Esophagus squamous epithelium (tissue), 5 donors: ENCODE measurements at places on chromosomes 4 and X.

GRCh38 chr4:113290666-113291065 lies 241.2 kb downstream of the ANK2 start:
- no peak for DNase-seq

DNA sequence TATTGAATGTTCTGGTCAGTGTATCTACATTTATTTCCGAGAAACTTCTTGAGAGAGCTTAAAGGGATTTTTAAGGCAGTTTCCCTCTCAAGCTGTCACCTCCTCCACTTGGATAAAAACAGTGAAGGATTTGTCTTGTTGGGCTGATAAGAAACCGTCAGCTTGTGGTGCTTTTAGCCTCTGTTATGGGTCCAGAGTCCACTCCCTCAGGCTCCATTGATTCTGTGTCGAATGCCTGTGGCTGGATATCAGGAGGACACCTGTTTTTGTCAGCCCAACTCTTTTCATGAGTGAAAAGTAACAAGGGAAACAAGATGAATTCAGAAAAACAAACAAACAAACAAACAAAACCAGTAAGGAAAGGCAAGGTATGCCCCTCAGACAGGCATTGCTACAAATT lies 12.4 kb downstream of the CLCN4 start:
- no peak for DNase-seq

DNA sequence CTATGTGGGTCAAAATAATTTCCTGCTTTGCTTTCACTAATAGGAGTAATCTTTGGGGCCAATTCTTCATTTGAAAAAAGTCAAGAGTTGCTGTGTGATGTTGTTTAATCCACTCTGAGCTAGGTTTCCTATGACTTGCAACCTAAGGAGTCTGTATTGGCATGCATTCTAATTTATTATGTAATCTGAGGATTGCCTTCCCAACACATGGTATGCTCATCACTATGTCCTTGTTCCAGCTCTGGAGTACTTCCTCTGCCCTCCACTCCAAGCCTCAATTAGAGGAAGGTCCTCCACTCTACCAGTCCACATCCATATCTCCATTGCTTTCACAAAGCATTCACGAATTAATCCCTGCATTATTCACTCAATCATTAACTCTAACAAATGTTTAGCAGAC lies 56.1 kb downstream of the PPP3CA start:
- no peak for DNase-seq

DNA sequence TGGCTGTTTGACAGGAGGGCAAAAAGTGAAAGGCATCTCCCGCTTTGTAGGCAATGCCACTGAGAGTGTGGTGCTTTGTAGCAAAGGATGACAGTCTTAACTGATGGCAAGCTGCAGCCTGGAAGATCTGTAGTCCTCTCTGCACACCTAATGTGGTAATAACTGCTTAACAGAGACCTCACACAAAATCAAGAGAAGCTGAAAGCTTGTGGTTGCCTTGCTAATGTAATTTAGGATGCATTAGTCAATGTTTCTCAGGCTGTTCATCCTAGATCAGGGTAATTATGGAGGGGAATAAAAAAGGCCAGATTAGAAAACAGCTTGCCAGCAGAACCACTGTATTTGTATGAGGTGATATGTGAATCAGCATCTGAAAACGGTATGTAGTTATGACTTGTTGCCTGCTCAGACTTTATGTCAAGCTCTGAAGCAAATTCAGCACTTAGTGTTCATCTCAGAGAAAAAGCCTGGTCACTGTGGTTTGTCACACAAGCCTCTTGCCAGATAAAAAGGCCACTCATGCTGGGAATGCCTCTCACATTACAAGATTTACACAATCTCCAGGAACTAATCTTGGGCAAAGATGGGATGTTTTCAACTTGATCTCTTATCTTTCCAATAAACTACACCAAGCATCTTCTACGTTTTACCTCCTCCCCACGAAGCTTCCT lies 130.8 kb downstream of the ENOX2 start:
- no peak for DNase-seq

- DNase-seq: no peak
These were observed 170.5 kb upstream of the EMCN start for GRCh38 chr4:100688368-100688767.

- no peak for DNase-seq
These were observed 44.9 kb upstream of the GUCY1B1 start for GRCh38 chr4:155713911-155714310.
